Suppressor macrophage treated with lipopolysaccharide for 1 hour (primary cell): ENCODE measurements at places on chromosomes 7 and 10.
A peak's percentile ranks its signal among the peaks of the same experiment; 100 is the strongest.

DNA sequence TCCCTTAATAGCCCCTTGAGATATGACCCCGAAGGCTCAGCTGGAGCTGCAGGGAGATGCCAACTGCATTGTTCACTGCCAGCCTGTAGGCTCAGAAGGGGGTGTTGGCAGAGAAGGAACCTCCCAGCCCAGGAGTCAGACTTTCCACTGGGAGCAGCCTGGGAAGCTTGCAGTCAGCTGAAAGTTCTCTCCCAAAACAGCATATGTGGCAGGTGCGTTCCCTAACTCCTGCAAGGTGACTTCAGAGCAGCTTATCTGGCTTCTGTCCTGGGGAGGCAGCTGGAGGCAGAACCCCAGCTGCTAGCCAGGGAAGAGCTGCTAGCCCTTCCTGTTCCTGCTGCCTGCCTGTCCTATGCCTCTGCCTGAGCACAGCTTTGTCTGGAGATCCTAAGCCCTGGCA lies 8.1 kb downstream of the SFTPA2 start:
- no peak for DNase-seq

DNA sequence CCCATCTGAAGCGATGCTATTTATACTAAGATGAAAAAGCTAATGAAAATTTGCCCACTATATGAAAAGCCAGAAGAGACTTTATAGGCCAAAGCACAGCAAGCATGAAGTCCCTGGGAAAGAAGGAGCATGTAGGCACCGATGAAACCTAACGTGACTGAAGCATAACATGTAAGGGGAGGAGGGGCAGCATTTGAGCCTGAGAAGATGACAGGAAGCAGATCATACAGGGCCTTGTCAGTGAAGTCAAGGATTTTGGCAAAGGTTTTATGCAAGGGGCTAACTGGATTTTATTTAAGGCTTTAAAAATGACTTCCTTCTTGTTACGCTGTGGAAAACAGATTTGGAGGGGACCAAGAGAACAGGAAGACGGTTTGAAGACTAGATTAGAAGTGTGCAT lies 744.0 kb downstream of the PHTF2 start:
- no peak for DNase-seq

DNA sequence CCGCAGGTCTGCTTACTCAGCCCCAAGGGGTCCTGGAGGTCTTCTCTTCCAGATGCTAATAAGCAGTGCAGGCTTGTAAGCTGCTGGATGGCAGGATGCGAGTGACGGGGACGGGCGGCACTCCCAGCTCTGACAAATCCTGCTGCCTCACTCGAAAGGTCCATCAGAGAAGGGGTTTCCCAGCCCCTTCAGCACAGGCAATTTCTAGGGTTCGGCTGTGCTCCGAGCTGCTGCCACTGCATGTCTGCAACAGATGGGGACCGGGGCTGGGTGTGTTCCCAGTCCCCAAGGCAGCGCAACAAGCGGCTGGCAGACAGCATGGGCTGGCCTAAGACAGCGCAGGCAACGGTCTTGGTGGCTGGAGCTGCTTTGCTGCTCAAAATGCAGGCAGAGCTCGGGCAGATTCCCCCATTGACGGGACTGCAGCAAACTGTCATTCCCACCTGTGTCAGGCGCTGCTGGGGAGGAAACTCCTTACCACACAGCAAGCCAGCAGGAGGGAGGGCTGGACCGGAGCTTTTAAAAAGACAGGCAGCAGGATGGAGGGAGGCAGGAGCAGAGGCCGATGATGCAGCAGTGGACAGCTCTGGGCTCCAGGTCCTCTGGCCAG lies 62.4 kb downstream of the PRKAG2 start:
- no peak for DNase-seq

GRCh38 chr7:69743436-69743835 lies 145.2 kb downstream of the AUTS2 start:
- no peak for DNase-seq

GRCh38 chr10:72688208-72688651 lies 3.7 kb upstream of the MCU start:
- DNase-seq: peak; percentile 62

GRCh38 chr7:44854644-44855364 lies 6.9 kb upstream of the H2AZ2 start:
- DNase-seq: peak; percentile 50

DNA sequence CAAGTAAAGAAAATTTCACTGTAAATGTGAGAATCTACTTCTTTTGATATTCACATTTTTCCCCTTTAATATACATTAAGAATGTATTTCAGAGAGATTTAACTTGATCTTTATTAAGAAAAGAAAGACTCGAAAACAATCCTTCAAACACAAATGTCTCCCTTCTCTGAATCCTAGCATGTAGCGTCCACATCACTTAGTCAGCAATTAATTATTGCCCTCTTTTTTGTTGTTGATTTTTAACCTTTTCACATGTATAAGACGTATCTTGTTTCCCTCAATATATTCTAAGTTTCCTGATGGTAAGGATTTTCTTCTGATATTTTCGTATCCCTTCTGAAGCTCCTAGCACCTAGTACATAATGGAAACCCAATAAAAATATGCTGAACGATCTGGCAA lies 6.6 kb downstream of the PDE1C start:
- no peak for DNase-seq

DNA sequence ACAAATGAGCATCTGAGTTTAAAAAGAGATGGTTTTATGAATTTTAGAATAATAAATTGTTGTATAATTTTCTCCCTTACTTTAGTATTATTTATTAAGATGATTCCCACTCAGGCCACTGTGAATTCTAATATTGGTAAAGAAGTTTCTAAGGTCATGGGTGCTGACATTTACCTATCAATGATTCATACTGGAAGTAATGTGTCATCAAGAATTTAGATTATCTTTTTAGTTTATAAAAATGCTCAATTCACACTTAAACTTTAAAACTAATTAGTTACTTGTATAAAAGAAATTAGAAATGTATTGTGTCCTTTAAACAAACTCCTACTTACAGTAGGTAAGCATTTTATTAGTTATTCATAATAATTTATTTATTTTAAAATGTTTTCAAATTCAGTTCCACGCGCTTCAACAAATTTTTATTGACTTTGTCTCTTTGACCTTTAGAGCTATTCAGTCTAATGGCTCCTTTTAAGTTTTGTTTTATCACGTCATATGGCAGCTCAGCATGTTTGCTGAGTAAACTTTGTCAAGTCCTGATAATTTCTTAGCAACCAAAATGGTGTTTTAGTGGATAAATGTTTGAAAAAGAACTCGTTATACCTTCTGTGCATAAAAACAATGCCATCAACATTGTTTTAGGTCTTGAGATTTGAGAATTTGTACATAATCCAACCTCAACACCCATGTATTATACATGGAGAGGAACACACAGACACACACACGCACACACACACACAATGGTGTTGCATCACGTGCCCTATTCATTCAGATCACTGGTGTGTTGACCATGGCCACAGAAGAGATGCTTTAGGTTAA lies 15.1 kb upstream of the MRC1 start:
- no peak for DNase-seq

DNA sequence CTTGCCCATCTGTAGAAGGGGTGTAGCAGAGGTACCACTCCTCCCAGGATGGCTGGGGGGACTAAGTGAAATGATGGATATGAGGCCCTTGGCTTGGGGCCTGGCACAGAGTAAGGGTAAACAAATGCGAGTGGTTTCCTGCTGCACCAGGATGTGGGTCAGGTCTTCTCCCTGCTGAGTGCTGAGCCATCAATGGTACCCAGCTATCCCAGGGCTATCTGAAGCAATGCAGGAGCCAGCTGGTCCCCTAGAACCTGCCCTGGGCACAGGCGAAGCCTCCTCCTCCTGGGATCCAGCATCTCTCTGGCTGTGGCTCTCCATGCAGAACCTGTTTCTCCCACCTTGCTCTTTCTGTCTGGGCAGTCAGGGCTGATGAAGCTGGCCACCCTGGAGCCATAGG lies 20.9 kb upstream of the GOLGA7B start:
- no peak for DNase-seq

DNA sequence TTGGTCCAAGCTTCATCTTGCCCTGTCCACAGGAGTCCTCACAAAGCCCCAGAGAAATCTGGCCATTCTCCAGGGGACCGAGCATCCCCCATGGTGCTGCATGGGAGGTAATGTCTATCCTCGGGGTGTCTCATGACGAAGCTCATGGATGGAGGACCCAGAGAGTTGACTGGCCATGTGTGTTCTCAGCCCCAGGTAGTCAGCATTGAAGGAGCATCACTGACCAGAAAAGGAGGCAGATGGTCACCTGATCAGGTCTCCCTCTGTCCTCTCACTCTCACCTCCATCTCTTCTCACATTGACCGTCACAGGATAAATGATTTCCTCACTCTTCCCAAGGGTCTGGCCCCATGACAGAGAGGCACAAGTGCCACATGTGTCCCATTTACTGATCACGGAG lies 33.4 kb upstream of the GDF10 start:
- DNase-seq: no peak

- DNase-seq: peak; percentile 83
Measured at GRCh38 chr10:125144693-125145623, 15.4 kb downstream of the CTBP2 start.

DNA sequence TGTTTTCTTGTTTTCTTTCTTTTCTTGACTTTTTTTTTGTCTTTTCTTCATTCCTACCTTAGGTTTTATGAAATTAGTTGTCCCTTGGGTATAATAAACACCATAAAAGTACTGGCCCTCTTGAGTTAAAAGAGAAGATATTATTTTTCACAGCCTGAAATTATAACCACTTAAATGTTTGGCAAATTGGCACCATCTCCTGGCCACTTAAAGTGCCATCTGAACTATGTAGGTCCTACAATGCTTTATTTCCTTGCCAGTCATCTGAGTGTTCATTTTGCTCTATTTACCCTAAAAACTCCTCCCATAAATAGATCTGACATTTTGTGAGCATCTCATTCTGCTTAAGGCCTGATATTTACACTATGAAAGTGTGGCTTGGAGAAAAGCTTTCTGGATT lies 98.9 kb upstream of the PRKCQ start:
- DNase-seq: no peak

DNA sequence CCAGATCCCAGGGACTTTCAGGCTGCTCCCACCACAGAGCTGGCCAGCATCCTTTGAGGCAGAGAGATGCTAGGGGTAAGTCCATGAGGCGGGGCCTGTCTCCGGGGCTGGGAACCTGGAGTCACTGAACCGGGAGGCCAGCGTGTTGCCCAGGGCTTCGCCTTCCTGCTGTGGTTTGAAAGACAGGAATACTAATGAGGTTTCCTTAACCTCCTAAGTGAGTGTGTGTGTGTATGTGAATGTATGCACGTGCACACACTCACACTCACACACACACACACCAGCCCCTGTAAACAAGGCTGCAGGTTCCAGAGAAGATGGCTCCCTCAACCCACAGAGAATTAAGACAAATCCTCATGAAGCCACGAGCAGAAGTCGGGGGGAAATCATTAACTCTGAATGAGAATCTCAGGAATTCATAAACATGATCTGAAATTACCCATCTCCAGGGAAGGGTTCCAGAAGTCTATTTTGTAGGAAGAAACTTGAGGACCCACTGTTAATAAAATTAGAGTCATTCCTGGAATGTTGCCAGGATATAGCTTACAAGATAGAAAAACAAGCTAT lies 20.3 kb upstream of the PFKP start:
- DNase-seq: no peak

DNA sequence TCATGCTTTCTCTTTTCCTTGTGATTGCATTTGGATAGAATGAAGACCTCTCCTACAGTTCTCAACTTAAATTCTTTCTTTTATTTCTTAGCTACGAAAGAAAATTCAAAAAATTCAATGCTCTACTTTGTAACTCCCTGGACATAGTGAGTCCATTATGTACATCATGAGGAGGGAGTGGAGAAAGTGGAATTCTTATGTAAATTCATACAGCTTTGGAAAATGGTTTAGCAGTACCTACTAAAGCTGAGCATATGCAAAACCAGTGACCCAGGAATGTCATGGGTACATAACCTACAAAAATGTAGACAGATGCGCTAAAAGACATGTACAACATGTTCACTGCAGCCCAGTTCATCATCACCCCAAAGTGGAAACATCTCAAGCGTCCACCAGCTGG lies 8.8 kb upstream of the PRKCQ start:
- DNase-seq: no peak

DNA sequence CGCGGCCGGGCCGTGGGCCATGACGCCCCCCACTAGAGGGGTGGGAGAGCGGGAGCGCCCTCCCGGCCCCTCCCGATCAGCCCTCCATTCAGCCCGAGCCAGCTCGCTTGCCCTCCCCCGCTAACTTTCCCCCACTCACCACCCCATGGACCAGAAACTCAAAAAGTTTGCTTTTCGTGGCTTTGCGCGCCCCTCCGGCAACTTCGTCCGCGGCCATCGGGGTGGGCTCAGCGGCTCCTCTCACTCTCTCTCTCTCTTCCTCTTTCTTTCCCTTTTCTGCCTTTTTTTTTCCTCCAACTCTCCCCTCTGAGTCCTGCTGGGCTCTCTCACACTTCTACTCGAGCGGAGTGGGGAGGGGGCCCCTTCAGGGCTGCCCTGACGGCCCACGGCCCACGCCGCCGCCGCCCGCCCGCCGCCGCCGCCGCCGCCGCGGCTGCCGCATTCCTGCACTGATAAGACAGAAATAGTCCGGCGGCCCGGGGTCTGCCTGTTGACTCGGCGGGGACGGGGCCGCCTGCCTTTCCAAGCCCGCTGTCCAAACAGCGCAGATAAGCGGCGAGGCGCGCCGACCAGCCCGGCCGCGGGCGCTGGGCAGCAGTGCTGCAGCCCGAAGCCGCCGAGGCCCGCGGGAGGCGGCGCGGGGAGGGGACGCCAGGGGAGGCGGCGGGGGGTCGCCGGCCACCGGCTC lies at the start of gene SMARCD3:
Gene SMARCD3, minus strand, starts transcription at position 349 of the 688 bp plus-strand sequence. Its CDS starts 132 bp downstream, at position 217.
- no peak for DNase-seq

- DNase-seq: no peak
Measured at GRCh38 chr10:5440206-5440605, 27.8 kb downstream of the NET1 start.

- no peak for DNase-seq
Measured at GRCh38 chr7:47047384-47047783, 534.5 kb downstream of the TNS3 start.

- DNase-seq: peak; percentile 18
Measured at GRCh38 chr10:123134343-123134914, 1.3 kb upstream of the HMX3 start.

- DNase-seq: no peak
Measured at GRCh38 chr7:65731562-65732035, 141.3 kb upstream of the VKORC1L1 start.

DNA sequence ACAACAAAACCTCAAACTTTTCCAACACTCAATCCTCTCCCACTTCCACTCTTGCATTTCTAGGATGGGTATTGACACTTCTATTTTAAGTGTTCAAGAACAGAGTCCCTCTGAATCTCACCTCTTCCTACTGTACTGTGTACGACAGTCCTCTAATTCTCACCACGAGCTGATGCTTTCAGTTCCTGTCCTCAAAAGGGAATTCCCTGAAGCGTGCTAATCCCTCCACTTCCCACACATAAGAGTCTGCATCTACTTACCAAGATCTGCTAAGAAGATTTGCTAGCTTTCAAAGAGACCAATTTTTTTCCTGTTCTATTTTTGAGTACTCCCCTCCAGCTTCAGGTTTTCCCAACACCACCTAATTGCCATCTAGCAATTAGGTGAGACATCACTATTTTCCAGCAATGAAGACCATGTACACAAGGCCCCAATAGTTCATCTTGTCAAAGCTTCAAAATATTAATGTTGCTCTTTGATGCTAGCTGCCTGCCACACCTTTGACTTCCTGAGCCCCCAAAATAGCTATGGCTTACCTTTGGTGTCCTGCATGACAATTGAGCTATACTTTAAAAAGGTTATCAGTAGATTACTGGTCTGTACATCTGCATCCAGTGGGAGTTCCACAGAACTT lies 54.4 kb downstream of the ARMH3 start:
- DNase-seq: peak; percentile 93

GRCh38 chr10:60803433-60803832 lies 25.2 kb downstream of the CDK1 start:
- DNase-seq: no peak
